K562 (cell line): ENCODE measurements at places on chromosomes 1 and 21. TPM values are rescaled to one million over a fixed set of nuclear protein-coding genes. Genes with fewer than 3 reads are reported as not detected.

- H3K4me3 ChIP-seq: no peak overlapping the region
- H3K36me3 ChIP-seq: no peaks in the 10 kb centered on the region
- no peaks in the 10 kb centered on the region for H3K4me1 ChIP-seq
- DNase-seq: no peak
Observed at GRCh38 chr1:237528545-237528944, 362.2 kb downstream of the ZP4 start.

- no peak for DNase-seq
- no peak overlapping the region for H3K27ac ChIP-seq
- H3K27me3 ChIP-seq: no peaks in the 10 kb centered on the region
- H3K4me1 ChIP-seq: no peaks in the 10 kb centered on the region
Observed at GRCh38 chr1:59815892-59816291, 1.1 kb downstream of the HOOK1 start.

GRCh38 chr1:215835951-215836350 is 268.8 kb downstream of the KCTD3 start:
- no peak overlapping the region for H3K4me3 ChIP-seq
- no peak overlapping the region for H3K27ac ChIP-seq
- no peaks in the 10 kb centered on the region for H3K36me3 ChIP-seq
- no peaks in the 10 kb centered on the region for H3K4me1 ChIP-seq
- no peaks in the 10 kb centered on the region for H3K27me3 ChIP-seq
- no peak for DNase-seq

Gene PAPPA2
- 0.07 and 0.09 TPM in 2 replicates for total RNA-seq

DNA sequence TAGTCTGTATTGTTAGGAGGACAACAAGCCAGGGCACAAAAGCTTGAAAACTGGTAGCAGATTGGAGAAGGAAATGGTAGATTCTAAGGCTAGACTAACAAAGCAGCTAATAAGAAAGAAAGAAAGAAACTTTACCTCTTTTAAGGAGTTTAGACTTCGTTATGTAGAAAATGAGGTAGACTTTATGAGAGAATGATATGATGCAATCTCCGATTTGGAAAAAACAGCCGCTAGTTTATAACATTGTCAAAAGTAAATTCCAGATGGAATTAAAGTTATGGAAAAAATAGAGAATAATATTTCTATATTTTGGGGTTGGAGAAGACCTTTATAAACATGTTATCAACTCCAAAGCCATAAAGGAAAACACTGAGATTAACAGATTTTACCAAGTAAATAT is 67.0 kb downstream of the CAMSAP2 start:
- no peaks in the 10 kb centered on the region for H3K27me3 ChIP-seq
- no peak overlapping the region for H3K4me3 ChIP-seq
- H3K36me3 ChIP-seq: no peaks in the 10 kb centered on the region
- H3K27ac ChIP-seq: no peak overlapping the region
- no peaks in the 10 kb centered on the region for H3K4me1 ChIP-seq
- DNase-seq: no peak

GRCh38 chr1:17412093-17412870 is 27.2 kb downstream of the RCC2 start:
- H3K27ac ChIP-seq: no peak overlapping the region
- H3K4me3 ChIP-seq: no peak overlapping the region
- no peak for DNase-seq
- peaks cover 5% of the 10 kb centered on the region; the same call in 1 of the 2 replicates for H3K4me1 ChIP-seq
- H3K27me3 ChIP-seq: no peaks in the 10 kb centered on the region
- H3K36me3 ChIP-seq: peaks cover 98% of the 10 kb centered on the region

DNA sequence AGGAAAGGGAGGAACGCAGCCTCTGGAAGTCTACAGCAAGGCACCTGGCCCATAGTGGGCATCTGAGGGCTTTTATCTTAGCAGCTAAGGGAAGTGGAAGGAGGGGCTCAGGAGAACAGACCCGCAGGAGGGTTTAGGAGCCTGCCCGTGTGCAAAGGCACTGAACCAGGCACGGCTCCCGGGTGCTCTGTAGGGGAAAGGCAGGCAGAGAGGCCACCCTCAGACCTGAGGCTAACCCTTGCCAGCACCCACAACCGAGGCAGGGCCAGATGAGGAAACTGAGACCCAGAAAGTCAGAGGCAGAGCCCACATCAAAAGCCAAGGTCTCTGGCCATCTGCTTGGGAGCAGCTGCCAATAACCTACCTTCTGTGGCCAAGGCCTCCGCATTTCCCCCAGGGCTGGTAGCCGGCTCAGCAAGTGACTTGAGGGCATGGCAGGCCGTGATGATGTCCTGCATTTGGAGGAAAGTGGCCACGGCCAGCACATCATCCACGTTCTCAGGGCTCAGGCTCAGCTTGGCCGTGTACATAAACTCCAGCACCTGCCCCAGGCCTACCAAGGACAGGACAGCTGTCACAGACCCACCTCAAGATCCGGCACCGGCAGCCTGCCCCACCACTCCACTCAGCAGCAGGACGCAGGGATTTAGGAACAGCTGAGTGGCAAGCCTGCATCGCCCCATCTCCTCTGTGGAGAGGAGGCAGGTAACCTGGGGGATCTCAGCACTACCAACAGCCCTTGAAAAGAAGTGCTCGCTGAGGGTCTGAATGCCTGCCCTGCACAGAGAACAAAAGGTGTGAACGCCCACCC is 29.1 kb downstream of the ZBTB17 start:
- H3K27ac ChIP-seq: no peak overlapping the region
- no peak for DNase-seq
- H3K4me1 ChIP-seq: peaks cover 38% of the 10 kb centered on the region
- no peak overlapping the region for H3K4me3 ChIP-seq

Gene NBPF10
- 0.72 and 0.89 TPM in 2 replicates for total RNA-seq

- no peak for DNase-seq
- no peak overlapping the region for H3K4me3 ChIP-seq
- H3K4me1 ChIP-seq: no peaks in the 10 kb centered on the region
- H3K27me3 ChIP-seq: no peaks in the 10 kb centered on the region
- H3K27ac ChIP-seq: no peak overlapping the region
Observed at GRCh38 chr1:152667648-152668047, 4.5 kb downstream of the LCE2D start.

DNA sequence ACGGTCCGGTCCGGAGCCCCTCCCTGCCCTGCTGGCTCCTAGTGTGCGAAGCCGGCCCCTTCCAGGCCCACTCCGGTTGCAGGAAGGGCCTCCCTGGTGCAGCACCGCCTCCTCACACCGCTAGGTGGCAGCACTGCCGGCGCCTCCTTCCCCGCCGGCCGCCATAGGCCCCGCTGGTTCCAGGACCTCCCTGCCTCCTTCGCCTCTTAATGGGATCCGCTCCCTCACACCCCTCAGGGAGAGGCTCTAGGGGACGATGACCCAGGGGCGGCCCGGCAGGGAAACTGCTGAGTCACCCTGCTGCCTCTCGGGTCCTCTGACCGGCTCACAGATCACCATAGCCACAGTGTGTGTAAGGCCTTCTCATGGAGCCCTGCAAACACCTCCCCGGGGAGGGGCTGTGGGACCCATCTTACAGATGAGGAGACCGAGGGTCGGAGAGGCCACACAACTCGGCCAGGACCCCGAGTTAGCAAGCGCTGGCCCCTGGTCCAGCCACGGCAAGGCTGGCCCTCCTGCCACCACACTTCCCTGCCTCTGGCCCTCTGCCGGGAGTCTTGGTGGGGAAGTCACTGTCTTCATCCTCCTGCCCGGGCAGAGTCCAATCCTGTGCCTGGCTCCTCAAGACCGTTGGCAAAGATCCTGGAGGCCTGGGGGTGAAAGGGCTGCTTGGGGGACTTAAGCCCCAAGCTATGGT is 1.6 kb upstream of the AJAP1 start:
- no peaks in the 10 kb centered on the region for H3K36me3 ChIP-seq
- peak; percentile 85 for DNase-seq
- peaks cover 6% of the 10 kb centered on the region; the same call in 1 of the 2 replicates for H3K27me3 ChIP-seq
- H3K4me3 ChIP-seq: no peak overlapping the region
- no peaks in the 10 kb centered on the region for H3K4me1 ChIP-seq

Gene FAM151A
- not detected in 2 replicates for total RNA-seq

Gene LCE1D
- total RNA-seq: not detected in 2 replicates

GRCh38 chr1:32273391-32274208 is 18.3 kb upstream of the HDAC1 start:
- H3K36me3 ChIP-seq: no peaks in the 10 kb centered on the region
- peak; percentile 70 for DNase-seq
- no peak overlapping the region for H3K27ac ChIP-seq
- no peak overlapping the region for H3K4me3 ChIP-seq

DNA sequence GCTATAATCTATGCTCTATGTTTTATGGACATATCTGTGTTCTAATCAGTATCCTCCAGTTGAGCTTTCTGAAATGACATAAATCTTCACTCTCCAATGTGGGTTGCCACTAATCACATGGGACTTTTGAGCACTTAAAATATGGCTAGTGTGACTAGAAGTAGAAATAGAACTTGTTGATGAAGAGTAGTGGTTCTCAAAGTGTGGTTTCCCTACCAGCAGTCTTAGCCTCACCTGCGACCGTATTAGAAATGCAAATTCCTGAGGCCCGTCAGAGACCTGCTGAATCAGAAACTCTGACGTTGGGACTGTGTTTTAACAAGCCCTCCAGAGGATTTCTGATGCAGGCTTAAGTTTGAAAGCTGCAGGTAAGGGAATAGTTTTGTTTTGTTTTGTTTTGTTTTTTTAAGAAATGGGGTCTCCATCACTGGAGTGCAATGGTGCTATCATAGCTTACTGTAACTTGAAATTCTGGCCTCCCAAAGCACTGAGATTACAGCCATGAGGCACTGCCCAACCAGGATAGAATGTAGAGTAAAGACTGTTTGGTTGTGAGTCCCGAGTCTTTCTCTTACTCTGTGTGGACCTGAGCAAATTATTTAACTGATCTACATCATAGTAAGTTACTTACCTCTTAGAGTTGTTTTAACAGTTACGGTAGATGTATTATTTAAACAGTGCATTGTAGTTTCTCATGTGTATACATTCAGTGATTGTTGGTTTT is 21.7 kb downstream of the GLRX2 start:
- no peak for DNase-seq
- no peaks in the 10 kb centered on the region for H3K4me1 ChIP-seq
- H3K27ac ChIP-seq: no peak overlapping the region
- no peaks in the 10 kb centered on the region for H3K27me3 ChIP-seq
- H3K36me3 ChIP-seq: peaks cover 84% of the 10 kb centered on the region

DNA sequence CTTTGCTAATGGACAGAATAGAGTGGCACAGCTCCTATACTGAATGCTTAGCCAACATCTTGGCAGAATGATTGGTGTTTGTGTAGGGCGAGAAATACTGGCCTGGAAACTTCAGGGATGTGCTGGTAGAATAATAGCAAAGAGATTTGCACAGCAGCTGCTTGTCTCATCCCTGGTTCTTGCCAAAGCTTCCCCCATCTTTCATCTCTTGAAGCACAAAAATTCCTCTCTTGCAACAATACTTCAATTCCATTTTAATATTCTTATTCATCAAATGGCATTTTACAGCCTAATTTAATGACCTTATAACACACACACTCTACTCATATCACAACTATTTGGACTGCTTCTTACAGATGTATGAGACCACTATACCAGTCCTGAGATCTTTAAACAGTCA is 37.7 kb downstream of the LHX8 start:
- H3K4me1 ChIP-seq: no peaks in the 10 kb centered on the region
- H3K27me3 ChIP-seq: no peaks in the 10 kb centered on the region
- no peak for DNase-seq
- H3K4me3 ChIP-seq: no peak overlapping the region
- H3K36me3 ChIP-seq: no peaks in the 10 kb centered on the region

DNA sequence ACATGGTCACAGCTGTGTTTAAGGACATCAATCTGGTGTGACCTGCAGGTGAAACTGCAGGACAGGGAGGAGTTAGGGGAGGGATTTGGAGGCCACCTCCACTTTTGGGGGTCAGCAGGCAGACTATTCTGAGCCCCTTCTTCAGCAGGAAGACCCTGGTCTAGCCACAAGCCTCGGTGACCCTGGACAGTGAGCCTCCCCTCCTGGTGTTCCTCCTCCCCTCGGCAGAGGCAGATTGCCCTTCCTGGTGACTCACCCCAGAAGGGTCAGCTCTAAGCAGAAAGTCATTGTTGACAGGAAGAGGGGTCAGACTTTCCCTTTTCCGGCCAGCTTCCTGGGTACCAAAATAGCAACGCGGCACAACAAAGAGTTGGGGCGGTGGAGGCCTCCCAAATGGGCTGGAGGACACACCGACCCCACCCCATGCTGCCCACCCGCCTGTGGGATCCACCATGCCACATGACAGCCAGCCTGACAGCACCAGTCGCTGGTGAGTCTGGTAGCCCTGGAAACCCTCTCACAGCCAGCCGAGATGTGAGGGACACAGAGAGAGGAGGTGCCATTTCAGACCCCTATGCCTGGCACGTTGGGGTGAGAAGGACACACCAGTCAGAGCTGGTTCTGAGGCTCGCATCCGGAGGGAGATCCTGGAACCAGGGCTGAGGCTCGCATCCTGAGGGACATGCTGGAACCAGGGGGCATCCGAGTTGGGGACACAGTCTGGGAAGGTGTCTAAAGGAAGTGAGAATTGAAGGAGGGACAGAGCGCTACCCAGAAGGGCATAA is 14.7 kb upstream of the CSF1 start:
- H3K4me3 ChIP-seq: peak overlapping the region; percentile 34
- DNase-seq: peak; percentile 82
- no peaks in the 10 kb centered on the region for H3K36me3 ChIP-seq
- H3K27me3 ChIP-seq: no peaks in the 10 kb centered on the region
